ENCODE measurements at places on chromosomes 5 and 9.

- DNase-seq = no peak
Measured at GRCh38 chr9:73073337-73074175, 78.1 kb upstream of the ANXA1 start.

- no peak for DNase-seq
Measured at GRCh38 chr9:128077847-128078503, 9.9 kb downstream of the SLC25A25 start.

DNA sequence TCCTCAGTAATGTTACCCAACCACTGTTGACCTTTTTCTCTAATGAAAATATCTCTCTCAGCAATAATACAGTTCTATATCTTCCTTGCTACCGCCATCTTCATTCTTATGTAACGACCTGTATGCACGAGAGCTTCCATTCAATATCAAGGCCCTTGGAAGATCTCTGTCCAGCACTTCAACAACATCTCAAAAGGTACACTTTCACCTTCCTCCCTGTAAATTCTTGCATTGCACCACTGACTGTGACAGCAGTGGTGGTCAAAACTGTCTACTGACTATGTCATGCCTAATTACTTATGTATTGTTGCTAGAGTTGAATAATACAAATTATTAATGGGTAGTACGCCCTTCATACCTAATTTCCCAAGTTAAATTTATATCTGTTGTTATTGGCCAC, 53.3 kb downstream of the ANXA1 start:
- DNase-seq = no peak

DNA sequence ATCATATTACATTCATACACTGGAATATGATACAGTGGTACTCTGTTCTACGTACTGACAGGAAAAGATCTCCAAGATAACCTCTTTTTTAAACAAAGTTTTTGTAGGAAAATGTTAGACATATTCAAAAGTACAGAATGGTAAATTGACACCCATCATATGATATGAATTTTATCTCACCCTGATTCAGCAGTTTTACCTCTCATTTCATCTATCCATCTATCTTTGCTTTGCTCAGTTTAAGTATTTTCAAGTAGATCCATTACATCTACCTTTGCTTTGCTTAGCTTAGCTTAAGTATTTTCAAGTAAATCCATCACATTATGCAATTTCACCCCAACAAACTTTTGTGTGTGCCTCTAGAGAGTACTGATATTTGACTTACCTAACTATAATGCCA, 14.3 kb downstream of the CCDC112 start:
- DNase-seq = no peak

DNA sequence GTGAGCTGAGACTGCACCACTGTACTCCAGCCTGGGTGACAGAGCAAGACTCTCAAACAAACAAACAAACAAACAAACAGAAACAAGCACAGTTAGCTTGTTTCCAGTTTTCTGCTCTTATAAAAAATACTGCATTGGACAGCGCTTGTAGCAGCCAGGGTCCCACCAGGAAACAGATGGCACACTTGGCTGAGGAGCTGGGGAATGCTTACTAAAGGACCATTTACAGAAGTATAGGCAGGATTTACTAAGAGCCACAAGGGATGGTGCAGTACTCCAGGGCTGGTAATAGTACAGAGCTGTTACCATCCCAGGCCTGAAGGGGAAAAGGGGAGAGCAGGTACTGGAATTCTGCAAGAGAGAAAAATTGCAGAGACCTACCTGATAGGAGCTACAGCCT, 5.2 kb upstream of the ANKS6 start:
- no peak for DNase-seq

- no peak for DNase-seq
Measured at GRCh38 chr9:26158631-26159150, 480.4 kb upstream of the TUSC1 start.

GRCh38 chr9:77876091-77876490, 155.5 kb downstream of the GNAQ start:
- DNase-seq = no peak

DNA sequence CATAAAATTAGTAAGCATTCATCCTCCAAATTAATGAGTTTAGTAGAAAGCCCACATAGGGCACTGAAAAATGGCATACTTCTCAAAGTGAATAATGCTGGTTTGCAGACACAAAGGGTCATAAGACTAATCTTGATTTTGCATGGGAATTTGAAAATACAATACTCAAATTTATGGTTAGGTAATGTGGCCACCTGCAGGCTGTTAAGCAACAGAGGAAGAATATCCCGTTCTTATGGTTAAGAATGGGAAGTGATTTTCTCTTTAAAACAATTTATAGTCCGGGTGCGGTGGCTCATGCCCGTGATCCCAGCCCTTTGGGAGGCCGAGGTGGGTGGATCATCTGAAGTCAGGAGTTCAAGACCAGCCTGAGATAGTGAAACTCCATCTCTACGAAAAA, 9.4 kb upstream of the PLCXD3 start:
- DNase-seq = no peak

DNA sequence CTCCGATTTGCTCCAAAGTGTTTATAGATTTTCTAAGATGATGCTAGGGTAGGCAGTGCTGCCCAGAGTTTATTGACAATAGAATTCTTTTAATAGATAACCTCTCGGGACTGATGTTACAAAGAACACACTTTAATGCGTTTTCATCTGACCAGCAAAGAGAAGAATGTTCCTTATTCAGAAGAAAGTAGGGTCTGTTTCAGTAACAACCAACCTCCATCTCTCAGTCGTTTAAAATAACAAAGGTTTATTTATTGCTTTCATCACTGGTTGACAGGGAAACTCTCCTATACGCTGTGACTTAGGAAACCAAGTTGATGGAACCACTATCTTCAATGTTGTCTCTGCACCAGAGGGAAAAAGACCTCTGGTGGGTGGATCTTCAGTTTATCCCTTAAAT, 55.1 kb upstream of the PAPPA start:
- DNase-seq = no peak

GRCh38 chr5:142686210-142686734, 382 bp upstream of the FGF1 start:
- no peak for DNase-seq

DNA sequence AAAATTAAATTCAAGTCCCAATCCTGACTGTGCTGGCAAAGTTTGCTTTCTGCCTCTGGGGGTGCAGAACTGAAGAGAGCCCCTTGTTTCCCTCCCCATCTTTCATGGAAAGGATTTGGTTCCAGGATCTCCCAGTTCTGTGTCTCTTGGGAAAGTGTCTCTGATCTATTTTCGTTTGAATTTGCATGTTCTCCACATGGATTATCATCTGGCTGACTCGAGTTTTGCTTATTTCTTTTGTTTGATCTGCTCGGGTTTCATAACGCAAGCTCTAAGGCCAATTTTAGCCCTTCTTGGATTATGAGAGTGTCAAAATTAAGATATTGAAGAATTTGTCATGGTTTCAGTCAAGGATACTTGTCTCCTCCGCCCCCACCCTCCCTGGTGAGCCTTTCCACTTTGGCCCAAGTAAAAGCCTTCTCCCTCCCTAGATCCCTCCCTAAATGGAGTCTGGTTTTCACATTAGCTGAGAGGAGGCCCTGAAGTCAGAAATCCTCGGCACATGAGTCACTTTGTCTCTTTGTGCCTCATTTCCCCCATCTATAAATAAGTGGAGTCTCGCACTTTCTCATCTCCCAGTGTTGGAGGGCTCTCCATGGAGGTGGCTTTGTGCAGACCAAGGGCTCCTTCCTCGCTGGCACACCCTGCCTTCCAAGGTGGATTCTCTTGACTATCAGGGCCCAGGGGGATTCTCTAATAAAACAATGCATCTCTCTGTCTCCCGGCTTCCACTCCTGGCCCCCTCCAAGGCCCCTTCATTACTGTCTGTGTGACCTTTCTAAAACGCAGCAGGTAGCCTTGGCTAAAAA, 17.3 kb downstream of the ADRB2 start:
- no peak for DNase-seq

DNA sequence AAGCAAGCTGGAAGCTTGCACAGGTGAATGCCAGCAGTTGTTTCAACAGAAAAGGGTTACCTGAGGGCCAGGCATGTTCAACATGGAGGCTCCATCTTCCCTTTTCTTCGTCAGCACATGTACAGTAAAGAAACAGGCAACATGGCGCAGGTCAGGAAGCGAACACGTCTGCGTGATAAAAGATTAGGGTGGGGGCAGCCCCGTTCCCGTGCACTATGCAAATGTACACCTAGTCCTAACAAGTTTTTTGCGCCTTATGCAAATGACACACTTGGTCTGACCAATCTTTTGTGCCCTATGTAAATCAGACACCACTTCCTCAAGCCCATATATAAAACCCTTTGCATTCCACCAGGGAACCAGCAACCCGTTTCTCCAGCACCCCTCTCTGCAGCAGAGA, 452.1 kb upstream of the PTPRD start:
- peak; percentile 12 for DNase-seq

DNA sequence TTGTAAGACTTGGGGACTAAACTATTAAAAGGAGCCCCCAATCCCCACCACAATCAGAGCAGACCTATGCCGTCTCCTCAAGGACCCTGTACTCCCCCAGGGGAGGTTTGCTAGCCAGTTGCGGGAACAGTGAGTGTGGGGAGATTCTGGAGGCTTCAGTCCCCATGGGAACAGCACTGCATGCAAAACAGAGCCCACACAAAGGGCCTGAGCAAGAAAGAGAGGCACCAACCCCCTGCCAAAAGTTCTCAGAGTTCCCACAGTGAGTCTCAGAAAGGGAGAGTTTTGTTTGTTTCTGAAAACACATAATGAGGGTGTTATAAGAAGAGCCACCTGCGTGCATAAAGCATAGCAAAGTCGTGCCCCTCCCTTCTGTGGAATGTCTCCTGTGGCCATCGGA, 56.6 kb downstream of the CFAP90 start:
- no peak for DNase-seq

DNA sequence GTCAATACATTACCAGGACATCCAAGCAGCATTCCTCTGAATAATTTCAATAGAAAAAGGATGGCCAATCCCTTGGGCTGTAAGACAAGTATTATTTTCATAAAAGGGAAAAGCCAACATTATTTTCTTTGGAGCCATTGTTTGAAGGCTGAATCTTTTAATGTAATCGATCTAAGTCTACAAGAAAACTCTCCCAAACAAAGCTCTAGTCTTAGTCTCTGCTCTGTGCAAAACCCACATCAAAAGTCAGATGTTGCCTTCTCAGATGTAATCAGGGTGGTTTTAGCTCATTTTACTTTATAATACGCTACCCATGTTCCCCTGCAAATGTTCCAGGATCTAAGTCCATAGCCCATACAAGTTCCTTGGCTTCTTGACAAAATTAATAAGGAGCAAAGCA, 325.6 kb downstream of the TRPM3 start:
- DNase-seq = peak; percentile 16

- DNase-seq = no peak
Measured at GRCh38 chr5:125412561-125413495, 666.4 kb upstream of the ZNF608 start.

GRCh38 chr9:34250721-34251120, 71.9 kb downstream of the UBAP1 start:
- no peak for DNase-seq

GRCh38 chr9:113350937-113351336, 1.6 kb downstream of the BSPRY start:
- peak; percentile 50 for DNase-seq

GRCh38 chr5:92852219-92852618, 728.8 kb downstream of the NR2F1-AS1 start:
- no peak for DNase-seq

DNA sequence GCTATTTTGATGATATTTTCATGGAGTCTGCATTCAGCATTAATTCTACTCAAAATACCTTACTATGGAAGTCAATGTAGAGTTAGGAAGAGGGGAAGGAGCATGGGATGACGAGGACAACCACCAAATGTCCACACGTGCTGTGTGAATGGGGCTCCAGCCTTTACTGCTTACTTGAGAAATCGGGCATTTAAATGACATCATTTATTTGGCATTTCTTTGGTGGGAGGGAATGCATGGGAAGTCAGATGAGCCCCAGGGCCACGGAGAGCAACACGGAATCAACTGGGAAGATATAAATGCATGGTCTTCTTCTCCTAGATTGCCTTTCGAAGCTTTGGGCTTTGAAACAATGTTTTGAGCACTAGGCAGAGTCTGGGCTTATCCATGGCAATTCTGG, 458.5 kb upstream of the KLF4 start:
- no peak for DNase-seq

DNA sequence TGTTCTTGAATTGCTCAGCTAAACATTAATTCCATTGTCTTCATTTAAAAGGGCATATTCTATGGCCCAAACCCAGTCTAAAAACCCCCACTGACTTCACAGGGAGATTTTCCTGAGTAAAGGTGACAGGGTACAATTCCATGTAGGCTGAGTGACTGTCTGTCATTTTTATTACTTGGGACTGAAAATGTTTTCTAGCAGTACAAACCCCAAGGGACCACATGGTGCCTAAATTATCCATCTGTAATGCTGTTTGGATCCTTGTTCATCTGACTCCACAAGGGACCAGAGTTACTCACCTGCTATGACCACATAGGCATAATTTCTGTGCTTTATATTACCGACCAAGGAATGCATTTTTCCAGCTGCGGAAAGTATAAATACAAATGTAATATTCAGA, 349.1 kb downstream of the ZNF608 start:
- no peak for DNase-seq

GRCh38 chr5:42993516-42994245, 46.4 kb downstream of the ANXA2R start:
- peak; percentile 79 for DNase-seq

DNA sequence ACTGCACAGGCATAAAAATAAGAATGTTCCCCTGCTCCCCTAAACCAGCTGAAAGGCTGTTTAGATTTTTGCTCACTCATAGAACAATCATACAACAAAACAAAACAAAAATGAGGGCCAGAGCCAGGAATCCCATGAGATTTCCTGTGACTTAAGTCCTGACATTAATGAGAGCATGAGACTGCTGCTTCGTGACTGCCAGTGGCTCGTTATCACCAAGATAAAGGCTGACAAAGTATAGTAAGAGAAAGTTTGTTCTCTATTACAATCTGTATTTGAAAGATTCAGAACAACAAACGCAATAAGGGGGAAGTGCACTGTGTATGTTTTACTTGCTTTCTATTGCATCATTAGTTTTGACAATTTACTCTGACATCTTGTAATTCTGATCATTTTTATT, 837.1 kb upstream of the C9orf72 start:
- DNase-seq = no peak

GRCh38 chr9:18294229-18294628, 179.7 kb upstream of the ADAMTSL1 start:
- DNase-seq = no peak

All from Jurkat, Clone E6-1 (cell line).